ENCODE measurements at places on chromosomes 7 and 10.

DNA sequence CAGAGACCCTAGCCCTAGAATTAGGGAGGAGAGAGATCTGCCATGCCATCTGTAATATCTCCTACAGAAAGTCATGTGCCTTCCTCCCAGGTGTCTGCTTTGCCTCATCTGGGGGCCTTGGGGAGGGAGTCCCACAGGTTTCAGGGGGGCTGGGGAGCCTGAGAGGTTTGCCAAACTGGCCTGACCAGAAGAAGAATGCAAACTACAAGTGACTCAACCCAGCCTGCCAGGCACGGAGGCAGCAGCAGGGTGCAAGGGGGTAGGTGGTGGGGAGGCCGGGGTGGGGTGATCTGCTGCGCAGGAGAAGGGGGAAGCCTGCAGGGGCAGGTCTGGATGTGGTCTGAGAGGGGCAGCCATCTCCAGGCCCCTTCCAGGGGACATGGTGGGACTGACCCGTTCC lies 9.6 kb upstream of the TRIM8 start:
- DNase-seq, result no peak

- no peak for DNase-seq
Observed at GRCh38 chr7:83457022-83457892, 191.7 kb downstream of the SEMA3E start.

GRCh38 chr10:59212301-59212798 lies 35.9 kb downstream of the PHYHIPL start:
- DNase-seq, result no peak

DNA sequence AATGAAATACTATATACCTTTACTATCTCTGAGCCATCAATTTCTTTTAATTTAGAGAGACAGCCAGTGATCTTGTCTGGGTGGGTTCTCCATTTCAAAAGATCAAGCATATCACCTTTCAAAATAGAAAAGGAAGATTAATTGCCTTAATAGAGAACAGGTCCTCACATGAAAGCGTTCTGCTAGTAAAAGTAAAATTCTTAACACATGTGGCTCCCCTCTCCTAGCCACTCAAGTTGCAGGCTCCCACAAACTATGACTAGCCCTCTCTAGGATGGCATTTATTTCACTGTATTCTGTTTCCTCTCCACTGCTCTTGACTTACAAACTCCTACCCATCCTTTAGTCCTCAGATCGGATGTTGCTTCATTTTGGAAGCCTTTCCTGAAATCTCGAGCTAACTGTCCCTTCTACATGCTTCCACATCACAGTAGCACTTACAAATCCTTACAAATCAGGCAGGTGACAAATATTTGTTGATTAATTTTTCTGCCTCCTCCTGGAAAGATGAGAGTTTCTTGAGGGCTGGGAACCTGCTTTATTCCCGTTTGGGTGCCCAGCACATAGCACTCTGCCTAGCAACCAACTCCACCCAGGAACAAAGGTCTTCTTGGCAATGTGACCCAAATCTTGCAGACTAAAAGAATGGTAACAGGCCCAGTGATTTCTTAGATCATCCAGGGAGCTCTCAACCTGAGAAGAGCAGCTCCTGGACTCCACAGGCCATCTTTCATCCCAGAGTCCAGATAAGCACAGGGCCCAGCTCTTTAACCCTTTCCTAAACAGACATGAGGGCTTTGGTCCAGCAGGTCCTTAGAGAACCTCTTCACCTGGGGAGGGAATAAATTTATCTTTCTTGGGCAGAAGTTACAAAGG lies 310.4 kb upstream of the IMMP2L start:
- no peak for DNase-seq

DNA sequence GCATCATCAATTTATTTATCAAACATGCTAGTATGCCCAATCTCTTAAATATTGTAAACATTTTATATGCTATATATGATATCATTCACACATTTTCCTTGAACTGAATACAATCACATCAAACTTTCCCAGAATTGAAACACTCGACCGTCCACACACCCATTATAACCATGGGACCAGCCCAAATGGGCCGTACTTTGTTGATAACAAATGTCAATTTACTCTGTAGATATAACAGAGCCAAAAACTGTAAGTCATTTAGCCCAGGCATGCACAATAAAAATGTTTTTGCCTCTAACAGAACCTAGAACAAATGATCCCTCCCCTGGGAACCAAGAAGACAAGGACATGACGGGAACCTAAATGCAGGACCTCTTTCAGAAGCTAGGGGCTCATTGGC lies 683 bp upstream of the ANKRD22 start:
- no peak for DNase-seq

- no peak for DNase-seq
Observed at GRCh38 chr7:44258865-44259546, 58.2 kb downstream of the YKT6 start.

DNA sequence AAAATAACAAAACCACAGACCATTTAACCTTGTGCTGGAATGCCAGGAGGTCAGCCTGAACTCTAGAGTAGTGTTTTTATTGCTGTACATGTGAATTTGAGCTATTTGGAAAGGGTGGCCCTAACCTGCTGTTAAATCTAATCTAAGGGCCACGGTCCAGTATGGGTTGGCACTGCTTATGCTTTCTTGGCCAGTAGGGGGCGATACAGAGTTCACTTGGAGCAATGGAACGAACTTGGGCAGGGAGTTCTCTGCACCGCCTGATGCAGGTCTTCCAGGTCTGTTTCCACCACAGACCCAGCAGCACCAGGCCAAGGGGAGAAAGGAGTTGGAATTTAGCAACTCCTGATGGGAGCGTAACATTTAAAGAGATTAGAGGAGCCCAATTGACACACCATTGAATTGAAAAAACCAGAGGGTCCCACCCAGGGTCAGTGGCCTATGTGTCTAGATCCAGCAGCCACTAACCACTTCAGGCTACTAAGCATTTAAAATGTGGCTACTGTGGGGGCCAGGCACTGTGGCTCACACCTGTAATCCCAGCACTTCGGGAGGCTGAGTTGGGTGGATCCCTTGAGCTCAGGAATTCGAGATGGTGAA lies 75.7 kb upstream of the EFCAB10 start:
- DNase-seq, result peak; percentile 60

- DNase-seq, result no peak
Observed at GRCh38 chr7:47581438-47581803, 490 bp downstream of the TNS3 start.

DNA sequence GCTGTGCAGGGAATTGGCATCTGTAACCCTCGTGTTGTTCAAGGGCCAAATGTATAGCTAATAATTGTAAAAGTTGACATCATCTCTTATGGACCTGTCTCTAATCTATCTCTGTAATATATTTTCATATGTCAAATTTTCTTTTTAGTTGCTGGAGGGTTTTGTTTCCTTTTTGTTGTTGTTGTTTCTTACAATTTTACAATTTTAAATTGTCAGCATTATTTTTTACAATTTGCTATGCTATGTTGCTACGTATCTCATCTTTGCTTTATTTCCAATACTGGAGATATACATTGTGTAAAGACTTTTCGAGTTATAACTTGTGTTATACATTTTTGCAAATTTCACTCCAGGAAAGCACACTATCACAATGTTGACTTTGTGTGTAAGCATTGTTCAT lies 290.2 kb upstream of the SP4 start:
- DNase-seq, result no peak

DNA sequence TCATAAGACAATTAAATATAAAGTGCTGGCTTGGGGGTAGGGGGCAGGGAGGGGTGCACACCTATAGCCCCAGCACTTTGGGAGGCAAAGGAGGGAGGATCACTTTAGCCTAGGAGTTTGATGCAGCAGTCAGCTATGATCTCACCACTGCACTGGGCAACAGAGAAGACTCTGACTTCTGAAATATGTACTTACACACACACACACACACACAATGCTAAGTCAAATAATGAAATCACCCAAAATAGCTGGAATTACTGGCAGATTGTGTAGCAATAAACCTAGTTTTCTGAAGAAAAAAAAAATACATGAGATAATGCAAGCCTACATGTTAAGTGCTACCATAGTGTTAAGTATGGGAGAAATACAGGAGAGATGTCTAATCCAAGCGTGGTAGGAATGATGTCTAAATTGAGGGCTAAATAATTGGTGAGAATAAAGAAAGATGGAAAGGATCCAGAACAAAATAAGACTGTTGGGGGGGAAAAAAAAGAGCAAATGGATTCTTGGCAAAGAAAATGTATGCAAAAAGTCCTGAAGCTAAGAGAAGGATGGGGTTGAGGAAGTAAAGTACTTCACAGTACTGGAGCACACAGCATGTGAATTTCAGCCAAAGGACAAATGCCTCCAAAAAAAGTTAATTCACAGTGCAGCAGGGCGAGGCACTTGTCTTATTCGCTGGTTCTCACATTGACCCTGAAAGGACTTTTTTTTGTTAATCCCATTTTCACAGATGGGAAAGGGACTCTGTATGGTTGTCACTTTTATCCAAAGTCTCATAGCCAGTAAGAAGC lies 73.9 kb downstream of the IGF2BP3 start:
- no peak for DNase-seq

GRCh38 chr7:78265486-78265885 lies 466.9 kb downstream of the PHTF2 start:
- DNase-seq, result no peak

- DNase-seq, result no peak
Observed at GRCh38 chr10:76015245-76015644, 583.8 kb downstream of the LRMDA start.

DNA sequence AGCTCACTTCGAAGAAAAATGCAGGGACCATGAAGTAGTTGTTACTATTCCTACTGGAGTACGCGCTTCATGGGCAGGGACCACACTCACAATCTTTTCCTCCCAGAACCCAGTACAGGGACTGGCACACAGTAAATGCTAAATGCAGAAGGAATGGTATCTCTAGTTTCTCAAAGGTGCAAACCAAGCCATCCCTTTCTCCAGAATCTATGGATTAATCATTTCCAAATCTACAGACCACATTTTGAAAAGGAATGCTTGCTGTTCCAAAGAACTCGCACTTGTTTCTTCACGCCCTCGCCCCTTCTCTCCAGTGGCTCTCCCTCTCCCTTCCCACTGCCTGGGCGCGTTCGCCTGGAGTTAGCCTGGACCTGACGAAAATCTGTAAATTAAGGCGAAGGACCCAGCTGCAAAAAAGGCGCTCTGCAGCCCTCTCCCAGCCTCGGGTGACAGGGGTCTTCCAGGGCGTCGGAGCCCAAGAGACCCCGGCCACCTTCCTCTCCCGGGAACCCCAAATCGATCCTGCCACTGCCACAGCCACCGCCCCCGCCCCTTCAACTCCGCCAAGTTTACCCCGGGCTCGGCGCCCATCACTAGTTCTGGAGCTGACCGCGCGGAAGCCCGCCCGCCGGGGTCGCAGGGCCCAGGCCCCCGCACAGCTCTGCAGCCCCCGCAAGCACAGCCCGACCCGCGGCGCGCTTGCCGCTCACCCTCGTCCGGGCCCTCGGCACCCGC lies 527 bp downstream of the PDIA4 start:
- DNase-seq, result peak; percentile 43

- peak; percentile 36 for DNase-seq
Observed at GRCh38 chr7:46569133-46569465, 648.0 kb upstream of the IGFBP3 start.

DNA sequence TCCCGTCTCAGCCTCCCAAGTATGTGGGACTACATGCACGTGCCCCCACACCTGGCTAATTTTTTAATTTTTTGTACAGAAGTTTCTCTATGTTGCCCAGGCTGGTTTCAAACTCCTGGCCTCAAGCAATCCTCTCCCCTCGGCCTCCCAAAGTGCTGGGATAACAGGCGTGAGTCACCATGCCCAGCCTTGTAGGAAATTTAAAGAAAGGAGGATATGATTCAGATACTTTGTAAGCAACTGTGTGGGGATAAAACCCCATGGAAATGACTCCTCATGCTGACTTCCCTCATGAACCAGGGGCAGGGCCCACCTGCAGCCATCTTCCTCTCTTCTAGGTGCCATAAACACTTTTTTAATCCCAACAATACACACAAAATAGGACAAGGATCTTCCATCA lies 50.2 kb downstream of the APBB1IP start:
- DNase-seq, result no peak

GRCh38 chr7:108079648-108080591 lies 50.2 kb downstream of the LAMB4 start:
- peak; percentile 86 for DNase-seq

DNA sequence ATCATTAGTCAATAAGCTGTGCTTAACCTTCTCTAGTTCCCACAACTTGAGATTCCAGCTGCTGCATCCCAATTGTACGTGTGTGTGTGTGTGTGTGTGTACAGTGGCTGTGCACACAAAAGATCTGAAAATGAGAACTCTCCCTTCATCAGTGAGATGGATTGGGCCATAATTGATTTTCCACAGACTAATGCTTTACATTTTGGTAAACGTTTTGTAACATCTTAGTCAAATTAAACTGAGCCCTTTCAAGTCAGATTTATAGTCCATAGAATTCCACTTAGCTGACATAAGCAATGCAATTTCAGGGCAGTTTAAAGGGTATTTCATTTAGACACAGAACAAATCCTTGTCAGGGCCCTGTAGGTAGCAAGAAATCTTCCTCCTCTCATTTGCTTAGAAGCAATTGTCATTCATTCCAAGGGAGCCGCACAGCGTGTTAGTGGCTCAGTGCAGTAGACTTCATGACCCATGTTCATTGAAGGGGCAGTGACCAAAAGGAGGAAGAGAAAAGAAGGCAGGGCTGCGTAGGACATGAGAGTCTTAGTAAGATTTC lies 1123.5 kb upstream of the AUTS2 start:
- no peak for DNase-seq

DNA sequence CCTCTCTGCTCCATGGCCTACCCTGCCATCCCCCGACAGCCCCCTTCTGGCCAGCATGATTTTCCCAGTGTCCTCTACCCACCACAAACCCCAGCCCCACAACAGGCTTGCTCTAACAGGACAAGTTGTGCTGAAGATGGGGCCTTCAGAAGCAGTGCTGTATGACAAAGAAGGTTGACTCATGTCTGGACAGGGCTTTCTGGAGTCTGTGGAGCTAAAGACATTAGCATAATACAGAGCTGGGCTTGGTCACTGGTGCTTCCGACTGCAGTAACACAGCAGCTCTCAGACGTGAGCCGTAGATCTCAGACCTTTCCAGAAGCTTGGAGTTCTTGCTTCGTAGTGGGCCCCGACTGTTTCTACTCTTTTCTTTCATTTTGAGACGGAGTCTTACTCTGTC lies 100.5 kb downstream of the GTF2IRD1 start:
- DNase-seq, result no peak

GRCh38 chr10:64515970-64516699 lies 994.9 kb downstream of the REEP3 start:
- no peak for DNase-seq

- DNase-seq, result no peak
Observed at GRCh38 chr10:13445656-13446400, 83.0 kb downstream of the BEND7 start.

DNA sequence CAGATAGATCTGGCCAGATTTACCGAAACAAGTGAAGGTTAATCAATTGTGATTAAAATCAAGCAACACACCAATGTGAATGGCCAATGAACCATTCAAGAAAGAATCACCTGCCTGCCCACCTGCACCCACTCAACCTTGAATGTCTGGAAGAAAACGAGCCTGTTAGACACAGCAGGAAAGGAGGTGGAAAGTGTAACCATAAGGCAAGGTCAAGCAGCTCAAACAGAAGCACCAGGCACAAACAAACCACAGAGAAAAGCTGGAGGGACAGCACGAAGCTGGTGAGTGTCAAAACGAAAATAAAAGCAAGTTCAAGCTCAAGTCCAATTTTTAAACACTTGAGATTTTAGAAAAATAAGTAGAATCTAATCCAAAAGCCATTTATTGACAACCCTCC lies 64.9 kb downstream of the STEAP1B start:
- DNase-seq, result no peak

GRCh38 chr10:69391158-69391557 lies 25.6 kb downstream of the TACR2 start:
- no peak for DNase-seq

- DNase-seq, result no peak
Observed at GRCh38 chr7:44771358-44771757, 22.7 kb downstream of the ZMIZ2 start.
